Activated effector memory CD4-positive, alpha-beta T cell treated with Interleukin-2 at 50 U/mL for 16 hours (primary cell): ENCODE measurements at places on chromosomes 1 and 21.

- DNase-seq, result no peak
These were observed 252.4 kb upstream of the DUSP10 start for GRCh38 chr1:221994274-221994698.

DNA sequence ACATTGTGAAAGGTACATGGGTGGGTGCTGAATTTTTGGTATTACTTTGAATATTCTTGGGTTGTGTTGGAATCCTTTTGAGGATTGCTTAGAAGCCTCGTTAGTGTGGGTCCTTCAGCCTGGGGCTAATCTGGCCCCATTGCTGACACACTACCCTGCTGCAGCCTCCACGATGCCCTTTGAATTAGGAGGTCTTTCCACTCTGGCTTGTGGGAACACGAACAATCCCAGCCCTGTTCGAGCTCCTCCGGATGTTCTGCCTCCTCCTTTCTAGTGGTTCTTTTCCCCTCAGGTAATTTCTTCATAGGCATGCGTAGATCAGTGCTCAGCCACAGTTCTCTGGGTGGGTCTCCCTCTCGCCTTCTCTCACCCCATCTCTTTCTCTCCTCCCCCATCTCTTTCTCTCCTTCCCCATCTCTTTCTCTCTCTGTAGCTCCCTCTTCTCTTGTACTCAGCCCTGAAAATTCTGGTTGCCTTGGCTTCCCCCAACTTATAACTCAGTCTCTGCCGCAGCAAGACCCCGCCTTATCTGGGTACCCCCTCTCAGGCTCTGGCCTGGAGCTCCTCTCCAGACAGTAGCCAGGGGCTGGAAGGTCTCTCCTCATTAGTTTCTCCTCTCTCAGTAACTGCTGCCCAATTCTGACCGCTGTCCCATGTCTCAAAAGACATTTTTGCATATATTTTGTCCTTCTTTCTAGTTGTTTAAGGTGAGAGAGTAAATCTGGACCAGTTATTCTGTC, 46.0 kb upstream of the SLC19A1 start:
- no peak for DNase-seq

DNA sequence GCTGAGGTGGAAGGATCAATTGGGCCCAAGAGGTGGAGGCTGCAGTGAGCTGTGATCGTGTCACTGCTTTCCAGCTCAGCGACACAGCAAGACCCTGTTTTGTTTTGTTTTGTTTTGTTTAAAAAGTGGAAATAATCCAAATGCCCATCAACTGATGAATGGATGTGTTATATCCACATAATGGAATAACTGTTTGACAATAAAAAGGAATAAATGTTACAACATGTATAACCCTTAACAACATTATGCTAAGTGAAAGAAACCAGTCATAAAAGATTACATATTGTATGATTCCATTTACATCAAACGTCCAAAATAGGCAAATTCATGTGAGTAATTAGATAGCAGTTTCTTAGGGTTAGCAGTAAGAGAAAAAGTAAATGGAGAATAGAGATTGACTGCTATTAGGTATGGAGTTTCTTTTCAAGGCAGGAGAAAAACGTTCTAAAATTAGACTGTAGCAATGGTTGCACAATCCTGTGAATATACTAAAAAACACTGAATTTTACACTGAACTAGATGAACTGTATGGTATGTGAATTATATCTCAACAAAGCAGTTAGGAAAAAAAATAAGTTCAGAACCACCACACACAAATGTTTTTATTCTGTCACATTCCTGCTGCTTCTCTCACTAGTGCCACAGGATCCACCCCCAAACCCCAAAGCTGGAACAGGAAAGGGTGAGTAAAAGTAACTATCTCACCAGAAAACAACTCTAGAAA, 15.7 kb downstream of the FOXJ3 start:
- no peak for DNase-seq

DNA sequence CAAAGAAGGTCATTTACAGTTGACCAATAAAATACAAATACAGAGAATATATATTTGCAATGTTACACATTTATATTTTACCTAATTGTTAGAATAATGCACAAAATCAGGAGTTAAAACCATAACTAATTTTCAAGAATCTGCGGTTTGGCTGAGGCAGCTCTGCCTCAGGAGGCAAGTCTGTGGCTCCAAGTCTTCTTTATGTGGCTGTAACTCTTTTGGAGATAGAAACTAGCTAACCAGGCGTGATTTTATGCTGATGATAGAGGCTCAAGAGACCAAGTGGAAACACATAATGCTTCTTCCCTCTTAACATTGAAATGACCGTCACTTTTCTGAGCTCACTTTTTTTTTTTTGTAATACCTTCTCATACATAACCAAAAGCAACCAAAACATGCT, 744.7 kb upstream of the CXADR start:
- DNase-seq, result no peak

DNA sequence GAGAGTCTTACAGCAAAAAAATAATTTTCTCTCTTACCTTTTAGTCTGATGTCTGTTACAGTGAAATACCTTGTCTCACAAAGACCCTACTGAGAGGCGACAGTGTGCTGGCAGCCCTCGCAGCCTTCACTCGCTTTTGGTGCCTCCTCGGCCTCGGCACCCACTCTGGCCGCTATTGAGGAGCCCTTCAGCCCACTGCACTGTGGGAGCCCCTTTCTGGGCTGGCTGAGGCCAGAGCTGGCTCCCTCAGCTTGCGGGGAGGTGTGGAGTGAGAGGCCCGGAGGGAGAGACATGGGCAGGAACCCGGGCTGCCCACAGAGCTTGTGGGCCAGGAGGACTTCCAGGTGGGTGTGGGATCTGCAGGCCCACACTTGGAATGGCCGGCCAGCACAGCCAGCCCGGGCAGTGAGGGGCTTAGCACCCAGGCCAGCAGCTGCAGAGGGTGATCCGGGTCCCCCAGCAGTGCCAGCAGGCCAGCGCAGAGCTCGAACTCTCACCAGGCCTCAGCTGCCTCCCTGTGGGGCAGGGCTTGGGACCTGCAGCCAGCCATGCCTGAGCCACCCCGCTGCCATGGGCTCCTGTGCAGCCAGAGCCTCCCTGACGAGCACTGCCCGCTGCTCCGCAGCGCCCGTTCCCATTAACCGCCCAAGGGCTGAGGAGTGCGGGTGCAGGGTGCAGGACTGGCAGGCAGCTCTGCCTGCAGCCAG, 10.8 kb upstream of the CFHR1 start:
- no peak for DNase-seq

DNA sequence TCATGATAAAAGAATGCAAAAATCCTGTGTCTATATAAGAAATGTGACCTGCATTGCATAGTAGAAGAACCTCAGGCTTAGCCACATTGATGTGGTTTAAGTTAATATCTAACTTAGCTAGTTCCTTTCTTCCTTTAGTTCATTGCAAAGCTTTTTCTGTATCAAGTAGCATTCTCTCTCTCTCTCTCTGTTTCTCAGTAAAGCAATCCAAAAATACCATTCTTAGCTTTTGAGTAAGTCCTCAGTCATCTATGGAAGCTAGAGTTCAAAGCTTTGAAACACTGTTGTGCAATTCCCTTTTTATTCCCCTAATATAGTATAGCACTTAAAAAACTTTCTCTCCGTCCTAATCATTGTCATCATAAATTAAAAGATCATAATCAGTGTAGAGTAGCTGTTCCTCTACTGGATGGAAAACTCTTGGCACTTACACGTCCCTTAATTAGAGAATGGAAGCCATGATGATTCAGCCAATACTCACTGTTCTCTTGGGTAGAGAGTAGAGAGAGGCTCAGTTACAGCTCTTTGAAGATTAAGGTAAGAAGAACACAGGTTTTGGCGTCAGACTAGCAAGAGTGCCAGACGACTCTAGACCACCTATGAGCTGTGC, 350.3 kb upstream of the LYPLAL1 start:
- DNase-seq, result no peak

DNA sequence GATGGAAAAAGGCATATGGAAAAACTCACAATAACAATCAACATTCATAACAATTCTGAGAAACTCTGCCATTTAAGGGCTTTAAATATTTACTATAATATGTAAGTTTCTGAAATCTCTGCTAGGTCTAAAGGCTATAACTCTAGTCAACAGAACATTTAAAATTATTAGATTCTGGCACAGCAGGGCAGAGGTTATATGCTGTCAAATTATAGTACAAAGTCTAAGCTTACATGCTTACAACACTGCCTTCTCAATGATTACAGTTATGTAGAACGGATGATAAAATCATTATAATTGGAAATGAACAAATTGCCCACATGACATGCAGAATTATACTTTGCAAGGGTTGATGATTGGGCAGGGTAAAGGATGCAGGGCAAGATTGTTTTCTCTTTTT, 97.7 kb downstream of the PIGK start:
- no peak for DNase-seq

DNA sequence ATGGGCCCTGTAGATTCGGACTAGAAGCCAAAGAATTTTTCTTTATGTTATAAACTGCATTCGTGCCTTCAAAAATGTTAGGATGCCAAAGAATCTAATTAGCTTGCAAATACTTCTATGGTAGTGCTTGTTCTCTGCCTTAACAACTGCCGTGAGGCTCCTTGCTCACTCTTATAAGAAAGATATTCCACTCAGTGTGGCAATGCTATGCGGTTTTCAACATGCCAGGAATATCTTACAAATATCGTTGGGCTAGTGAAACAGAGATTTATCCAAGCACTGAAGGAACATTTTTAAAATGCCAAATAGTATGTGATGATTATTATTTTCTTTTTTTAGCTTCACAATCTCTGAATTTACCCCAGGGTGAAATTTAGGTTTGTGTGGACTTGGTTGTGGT, 198.2 kb downstream of the GREM2 start:
- DNase-seq, result no peak

DNA sequence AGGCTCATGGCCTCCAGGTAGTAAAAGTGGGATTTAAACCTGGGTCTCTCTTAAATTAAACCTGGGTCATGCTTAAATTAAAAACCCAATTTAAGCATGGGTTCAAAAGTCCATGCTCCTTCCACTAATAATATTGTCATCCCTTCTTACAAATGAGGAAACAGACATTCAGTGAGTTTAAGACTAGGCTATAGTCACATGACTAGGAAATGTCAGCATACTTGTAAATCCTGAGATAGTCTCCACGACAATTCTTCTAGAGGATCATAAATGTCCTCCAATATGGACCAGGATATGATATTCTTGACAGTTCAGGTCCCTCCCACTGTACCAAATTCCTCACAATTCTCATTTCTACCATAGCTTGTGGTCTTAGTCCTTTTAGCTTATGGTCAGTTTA, 10.5 kb upstream of the IGFN1 start:
- no peak for DNase-seq

DNA sequence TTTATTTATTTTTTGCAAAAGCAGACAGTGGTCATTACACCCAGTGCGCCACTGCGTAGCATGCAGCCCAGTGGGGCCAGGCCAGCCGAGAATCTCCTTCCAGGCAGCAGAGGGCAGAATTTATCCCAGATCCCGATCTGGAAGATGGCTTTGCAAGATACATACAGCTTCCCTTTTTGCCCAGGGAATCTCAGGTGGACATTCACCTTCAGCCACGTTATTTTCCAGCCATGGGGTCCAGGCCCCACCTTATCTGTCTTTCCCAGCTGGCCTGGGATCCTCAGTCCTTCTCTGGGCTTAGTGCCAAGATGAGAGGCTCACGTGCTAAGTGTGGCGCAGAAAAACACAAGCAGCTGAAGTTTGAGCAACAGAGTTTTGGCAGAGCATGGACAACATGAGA, 123.6 kb downstream of the AJAP1 start:
- no peak for DNase-seq

- DNase-seq, result no peak
These were observed 21.2 kb downstream of the ZNF697 start for GRCh38 chr1:119626841-119627240.

- DNase-seq, result no peak
These were observed 51.7 kb downstream of the GADD45A start for GRCh38 chr1:67736750-67737149.

DNA sequence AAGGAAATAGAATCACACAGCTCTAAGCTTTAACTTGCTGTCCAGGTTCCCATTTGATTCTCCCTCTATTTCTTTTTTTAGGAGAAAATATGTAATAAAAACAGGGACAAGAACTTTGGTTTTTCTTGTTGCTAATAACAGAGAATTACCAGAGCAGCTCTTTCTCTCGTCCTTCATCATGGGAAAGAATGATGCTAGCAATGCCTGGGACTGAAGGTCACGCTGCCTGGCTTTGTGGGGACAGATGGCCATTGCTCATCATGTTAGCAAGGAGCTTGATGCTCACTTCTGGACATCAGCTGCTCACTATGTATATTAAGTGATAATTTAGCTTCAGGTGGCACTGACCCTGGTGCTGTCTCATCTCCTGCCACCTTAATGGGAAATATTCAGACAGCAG, 77.3 kb upstream of the AKT3 start:
- no peak for DNase-seq

DNA sequence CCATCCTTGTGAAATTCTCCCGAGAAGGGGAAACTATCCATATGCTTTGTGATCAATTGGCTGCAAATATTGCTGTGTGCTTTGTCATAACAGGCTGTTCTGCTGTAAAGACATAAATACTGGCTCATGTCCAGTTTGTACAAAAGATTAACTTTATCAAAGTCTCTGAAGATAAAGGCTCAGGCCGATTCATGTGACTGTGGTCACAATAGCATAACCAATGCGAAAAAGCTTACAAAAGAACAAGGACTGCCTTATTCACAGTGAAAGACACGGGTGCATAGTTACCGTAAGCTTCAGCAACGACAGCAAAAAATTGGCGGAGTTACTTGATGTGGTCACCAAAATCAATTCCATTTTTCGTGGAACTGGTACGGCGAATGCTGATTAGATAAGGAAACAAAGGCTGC, 173.6 kb upstream of the CHRM3 start:
- no peak for DNase-seq

- no peak for DNase-seq
These were observed 28.8 kb downstream of the SERBP1 start for GRCh38 chr1:67401443-67401842.

GRCh38 chr1:98306517-98307089, 354.9 kb upstream of the SNX7 start:
- no peak for DNase-seq

DNA sequence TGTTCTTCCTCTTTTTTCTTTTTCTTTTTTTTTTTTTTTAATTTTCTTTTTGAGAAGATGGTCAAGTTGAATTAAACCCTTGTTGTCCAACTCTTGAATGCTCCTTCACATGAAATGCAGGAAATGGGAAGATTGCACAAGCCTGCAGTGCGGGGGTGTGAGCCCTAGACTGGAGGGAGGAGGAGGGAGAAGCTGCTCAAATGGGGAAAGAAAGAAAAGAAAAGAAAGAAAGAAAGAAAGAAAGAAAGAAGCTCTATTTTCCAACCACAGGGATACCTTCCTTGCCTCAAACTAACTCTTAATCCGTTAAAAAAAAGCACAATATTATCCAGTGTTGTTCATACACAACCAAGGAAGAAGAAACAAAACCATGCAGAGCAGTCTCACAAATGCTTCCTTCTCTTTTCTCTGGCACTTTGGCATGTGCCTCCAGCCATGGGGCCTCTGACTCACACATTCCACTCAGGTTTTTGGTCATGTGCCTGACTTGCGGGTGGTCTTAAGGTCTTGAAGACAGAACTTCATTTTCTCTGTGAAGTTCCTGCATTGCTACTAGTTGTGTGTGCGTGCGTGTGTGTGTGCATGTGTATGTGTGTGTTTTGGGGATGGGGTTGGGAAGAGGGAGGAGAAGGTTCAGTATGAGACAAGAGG, 276.1 kb downstream of the RPS6KC1 start:
- no peak for DNase-seq

GRCh38 chr1:204461331-204462228, 33.0 kb downstream of the PIK3C2B start:
- peak; percentile 18 for DNase-seq

- DNase-seq, result no peak
These were observed 14.7 kb downstream of the NMNAT2 start for GRCh38 chr1:183403498-183403897.

- DNase-seq, result no peak
These were observed 93.5 kb downstream of the PGBD5 start for GRCh38 chr1:230332575-230333066.

- DNase-seq, result no peak
These were observed 441.9 kb upstream of the ZRANB2 start for GRCh38 chr1:71522721-71523120.
